ENCODE measurements at places on chromosomes 1 and 21. TPM values are rescaled to one million over a fixed set of nuclear protein-coding genes. Genes with fewer than 3 reads are reported as not detected.
A peak's percentile ranks its signal among the peaks of the same experiment; 100 is the strongest.

DNA sequence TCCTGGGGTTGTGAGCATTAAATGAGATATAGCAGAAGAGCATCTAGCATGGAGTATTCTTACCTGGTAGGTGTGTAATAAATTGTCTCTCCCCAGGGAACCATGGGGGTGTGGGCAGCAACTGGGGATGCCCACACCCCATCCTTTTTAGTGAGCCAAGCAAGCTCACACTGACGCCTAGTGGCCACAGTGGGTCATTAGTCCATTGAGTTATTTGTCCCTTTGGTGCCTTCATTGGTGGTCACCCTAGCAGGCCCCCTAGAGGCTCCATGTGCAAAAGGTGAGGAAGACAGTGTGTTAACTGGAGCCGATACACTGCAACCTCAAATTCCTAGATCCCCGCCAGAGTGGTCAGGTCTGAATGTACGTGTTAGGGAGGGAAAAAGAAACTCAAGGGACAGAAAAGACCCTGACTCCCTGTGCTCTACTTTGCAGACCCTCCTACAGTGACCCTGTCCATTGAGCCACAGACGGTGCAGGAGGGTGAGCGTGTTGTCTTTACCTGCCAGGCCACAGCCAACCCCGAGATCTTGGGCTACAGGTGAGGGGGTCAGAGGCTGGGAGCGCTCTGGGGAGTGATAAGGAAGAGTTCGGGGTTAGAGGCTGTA, 93.3 kb upstream of the CD1D start:
- no peaks in the 10 kb centered on the region for H3K4me1 ChIP-seq
- DNase-seq = no peak
- H3K36me3 ChIP-seq = no peaks in the 10 kb centered on the region

- peaks cover 7% of the 10 kb centered on the region for H3K4me1 ChIP-seq
- no peak overlapping the region for H3K4me3 ChIP-seq
- H3K27me3 ChIP-seq = no peaks in the 10 kb centered on the region
- H3K36me3 ChIP-seq = no peaks in the 10 kb centered on the region
Measured at GRCh38 chr1:201156346-201156745, 2.1 kb upstream of the TMEM9 start.

DNA sequence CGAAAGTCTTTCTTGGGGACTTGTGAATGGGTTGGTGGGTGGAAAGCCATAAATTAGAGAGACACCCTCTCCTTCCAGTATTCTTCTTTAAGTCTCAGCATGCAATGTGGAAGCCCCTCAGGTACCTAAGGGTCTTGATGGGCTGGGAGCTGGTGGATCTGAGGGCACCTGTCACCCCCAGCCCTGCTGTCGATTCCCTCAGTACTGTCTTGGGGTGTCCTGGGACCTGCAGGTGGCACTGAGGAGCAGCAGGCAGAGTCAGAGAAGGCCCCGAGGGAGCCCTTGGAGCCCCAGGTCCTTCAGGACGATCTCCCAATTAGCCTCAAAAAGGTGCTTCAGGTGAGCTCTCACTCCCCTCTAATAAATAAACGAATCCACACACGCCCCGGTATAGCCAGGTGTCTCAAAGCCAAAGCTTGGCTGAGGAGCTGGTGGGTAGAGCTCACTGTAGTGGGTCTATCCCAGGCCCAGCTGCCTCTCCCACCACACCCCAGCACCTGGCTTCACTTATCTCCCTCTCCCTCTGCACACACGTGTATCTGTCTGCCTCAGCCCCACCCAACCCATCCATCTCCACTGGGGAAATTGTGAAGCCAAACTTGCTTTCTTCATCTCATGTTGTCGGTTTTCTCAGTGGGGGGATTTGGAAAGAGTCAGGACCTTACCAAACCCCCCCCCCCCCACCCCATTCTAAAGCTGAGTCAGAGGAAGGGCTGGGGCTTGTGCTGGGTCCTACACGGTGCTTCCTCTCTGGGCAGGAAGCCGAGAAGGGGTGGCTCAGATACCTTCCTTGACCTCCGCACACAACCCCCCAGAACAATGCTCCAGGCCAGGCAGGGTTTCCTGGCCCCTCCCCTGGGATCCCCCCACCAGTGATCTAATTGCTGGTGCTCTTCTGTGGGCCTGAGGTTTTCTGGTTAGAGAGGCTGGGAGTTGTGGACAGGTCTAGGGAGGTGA, 1.6 kb downstream of the ADAM15 start:
- DNase-seq = peak; percentile 21
- no peaks in the 10 kb centered on the region for H3K36me3 ChIP-seq
- H3K27me3 ChIP-seq = no peaks in the 10 kb centered on the region
- H3K27ac ChIP-seq = no peak overlapping the region
- peaks cover 5% of the 10 kb centered on the region for H3K4me1 ChIP-seq
- peak overlapping the region; percentile 66 for H3K4me3 ChIP-seq

- H3K36me3 ChIP-seq = no peaks in the 10 kb centered on the region
- no peaks in the 10 kb centered on the region for H3K4me1 ChIP-seq
- no peak overlapping the region for H3K27ac ChIP-seq
- DNase-seq = peak; percentile 7
- no peaks in the 10 kb centered on the region for H3K27me3 ChIP-seq
Measured at GRCh38 chr1:61588736-61589672, 135.9 kb downstream of the TM2D1 start.

GRCh38 chr1:178490136-178490535, 6.6 kb downstream of the CLEC20A start:
- no peaks in the 10 kb centered on the region for H3K4me1 ChIP-seq
- H3K27me3 ChIP-seq = no peaks in the 10 kb centered on the region
- no peak for DNase-seq
- no peak overlapping the region for H3K27ac ChIP-seq

GRCh38 chr1:101843160-101843559, 153.6 kb downstream of the OLFM3 start:
- peaks cover 5% of the 10 kb centered on the region for H3K27me3 ChIP-seq
- DNase-seq = no peak
- H3K4me1 ChIP-seq = no peaks in the 10 kb centered on the region
- no peak overlapping the region for H3K4me3 ChIP-seq
- H3K27ac ChIP-seq = no peak overlapping the region

DNA sequence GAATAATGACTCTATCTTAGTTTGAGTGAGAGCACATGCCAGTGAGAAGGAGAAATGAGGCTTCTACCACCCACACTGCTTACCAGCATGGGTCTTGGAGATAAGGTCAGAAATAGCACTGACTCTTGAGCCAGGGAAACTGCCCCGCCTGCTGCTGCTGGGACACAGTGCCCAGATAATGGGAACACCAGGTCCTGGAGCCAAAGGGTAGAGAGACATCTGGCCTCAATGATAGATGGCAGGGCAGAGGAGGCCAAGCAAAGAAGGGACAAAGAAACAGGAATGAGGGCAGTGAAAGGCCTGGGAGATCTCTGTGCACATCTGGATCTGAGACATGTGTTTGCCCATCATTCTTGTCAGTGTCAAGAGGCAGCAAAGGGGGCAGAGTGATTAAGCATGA, 97.4 kb downstream of the MIS18A start:
- no peak overlapping the region for H3K27ac ChIP-seq
- no peaks in the 10 kb centered on the region for H3K4me1 ChIP-seq
- no peaks in the 10 kb centered on the region for H3K27me3 ChIP-seq
- H3K36me3 ChIP-seq = no peaks in the 10 kb centered on the region

DNA sequence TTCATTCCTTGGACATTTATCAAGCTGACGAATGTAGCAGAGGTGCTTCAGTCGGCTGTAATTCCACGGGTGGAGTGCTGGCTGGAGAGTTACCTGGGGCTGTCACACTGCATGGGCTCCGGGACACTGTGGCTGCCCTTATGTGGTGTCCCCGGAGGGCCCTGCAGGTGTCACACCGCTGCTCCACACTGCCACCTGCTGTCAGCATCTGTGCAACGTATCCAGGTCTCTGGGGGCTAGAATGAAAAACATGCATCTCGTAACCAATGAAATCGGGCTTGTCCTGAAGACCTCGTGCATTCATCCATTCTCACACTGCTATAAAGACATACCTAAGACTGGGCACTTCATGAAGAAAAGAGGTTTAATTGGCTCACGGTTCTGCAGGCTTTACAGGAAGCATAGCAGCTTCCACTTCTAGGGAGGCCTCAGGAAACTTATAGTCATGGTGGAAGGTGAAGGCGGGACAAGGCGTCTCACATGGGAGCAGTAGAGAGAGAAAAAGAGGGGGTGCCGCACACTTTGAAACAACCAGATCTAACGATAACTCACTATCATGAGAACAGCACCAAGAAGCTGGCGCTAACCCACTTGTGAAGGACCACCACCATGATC, 46.7 kb upstream of the PCBP3 start:
- H3K4me1 ChIP-seq = peaks cover 20% of the 10 kb centered on the region
- H3K27ac ChIP-seq = no peak overlapping the region
- no peaks in the 10 kb centered on the region for H3K27me3 ChIP-seq
- no peak overlapping the region for H3K4me3 ChIP-seq
- no peaks in the 10 kb centered on the region for H3K36me3 ChIP-seq
- DNase-seq = peak; percentile 80

DNA sequence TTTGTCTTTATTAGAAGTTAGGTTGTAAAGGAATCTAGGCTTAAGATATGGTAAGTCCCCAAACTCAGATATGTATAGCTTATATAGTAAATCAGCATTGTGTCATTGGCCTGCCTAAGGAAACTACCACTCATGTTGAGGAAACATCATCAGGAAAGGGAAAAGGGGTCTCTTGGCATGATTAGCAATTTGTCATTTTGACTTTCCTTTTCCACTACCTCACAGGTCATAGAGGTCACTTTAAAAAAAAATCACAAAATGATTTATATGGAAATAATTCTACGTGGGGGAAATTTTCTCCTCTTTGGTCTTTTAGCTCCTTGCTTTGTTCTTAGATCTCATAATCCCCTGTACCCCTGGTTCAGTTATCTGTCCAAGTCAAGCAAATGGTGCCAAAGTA, 213.5 kb downstream of the RPS6KC1 start:
- H3K27me3 ChIP-seq = no peaks in the 10 kb centered on the region
- no peak overlapping the region for H3K4me3 ChIP-seq
- no peak for DNase-seq
- H3K4me1 ChIP-seq = no peaks in the 10 kb centered on the region

DNA sequence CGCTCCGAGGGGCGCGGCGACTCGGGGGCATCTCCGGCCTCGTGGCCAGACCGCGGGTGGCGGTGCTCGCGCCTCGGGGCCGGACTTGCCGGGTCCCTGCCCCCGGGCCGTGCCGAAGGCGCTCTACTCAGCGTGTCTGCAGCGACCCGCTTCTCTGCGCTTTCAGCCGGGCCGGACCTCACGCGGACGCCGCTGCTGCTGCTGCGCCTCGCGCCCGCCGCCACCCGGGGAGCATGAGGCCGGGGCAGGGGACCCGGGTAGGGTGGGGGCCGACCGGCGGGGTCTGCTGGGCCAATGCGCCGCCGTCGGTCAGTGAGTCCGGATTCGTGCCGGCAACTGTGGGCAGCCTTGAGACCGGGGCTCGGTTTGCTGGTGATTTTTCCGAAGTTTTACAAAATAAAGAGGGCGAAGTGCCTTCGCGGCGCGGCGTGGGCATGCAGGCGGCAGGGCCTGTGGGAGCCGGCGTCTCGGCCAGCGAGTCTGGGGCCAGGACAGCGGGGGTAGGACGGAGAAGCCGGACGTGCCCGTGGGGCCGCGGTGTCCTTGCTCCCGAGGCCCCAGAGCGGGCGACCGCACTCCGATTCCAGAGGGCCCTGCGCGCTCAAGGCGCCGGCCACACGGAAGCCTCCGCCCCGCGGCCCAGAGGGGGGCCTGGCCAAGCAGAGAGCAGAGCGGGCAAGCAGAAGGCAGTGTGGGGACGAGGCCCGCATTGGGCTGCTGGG, 749 bp downstream of the FAM163A start:
- H3K27me3 ChIP-seq = no peaks in the 10 kb centered on the region
- no peaks in the 10 kb centered on the region for H3K36me3 ChIP-seq
- H3K4me1 ChIP-seq = no peaks in the 10 kb centered on the region
- H3K27ac ChIP-seq = no peak overlapping the region

- no peaks in the 10 kb centered on the region for H3K27me3 ChIP-seq
- no peak overlapping the region for H3K27ac ChIP-seq
- H3K36me3 ChIP-seq = no peaks in the 10 kb centered on the region
- no peak for DNase-seq
Measured at GRCh38 chr1:94974824-94975223, 47.9 kb upstream of the CNN3 start.

DNA sequence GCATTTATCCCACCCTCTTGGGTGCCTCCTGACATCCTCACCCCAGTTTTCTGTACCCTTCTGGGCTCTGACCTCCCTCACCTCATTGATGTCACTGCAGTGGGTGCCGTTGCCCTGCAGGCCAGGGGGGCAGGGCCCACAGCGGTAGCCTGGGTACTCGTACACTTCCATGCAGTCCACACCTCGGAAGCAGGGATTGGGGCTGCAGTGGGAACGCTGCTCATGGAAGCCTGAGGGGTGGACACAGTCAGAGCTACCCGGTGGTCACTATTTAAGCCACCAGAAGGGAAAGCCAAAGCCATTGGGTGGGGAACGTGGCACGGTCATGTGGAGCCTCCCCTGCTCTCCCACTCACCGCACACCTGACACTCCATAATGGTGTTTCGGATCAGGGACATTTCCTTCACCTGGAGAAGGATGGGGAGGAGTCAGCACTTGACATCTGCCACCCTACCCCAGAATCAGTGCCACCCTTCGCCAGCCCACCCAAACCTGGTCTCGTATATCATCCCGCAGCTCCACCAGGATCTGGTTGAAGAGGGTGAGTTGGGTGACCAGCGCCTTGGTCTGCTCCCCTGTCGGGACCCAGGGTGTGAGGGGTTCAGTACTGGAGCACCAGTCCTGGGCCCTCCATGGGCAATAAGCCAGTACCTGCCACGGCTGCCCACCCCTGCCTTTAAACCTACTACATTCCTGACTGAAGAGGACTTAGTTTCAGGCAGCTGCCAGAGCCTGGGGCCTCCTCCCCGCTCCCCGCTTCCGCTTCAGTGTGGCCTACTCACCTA, 4.8 kb downstream of the THBS3 start:
- no peaks in the 10 kb centered on the region for H3K36me3 ChIP-seq
- H3K4me1 ChIP-seq = peaks cover 10% of the 10 kb centered on the region
- no peak for DNase-seq
- no peaks in the 10 kb centered on the region for H3K27me3 ChIP-seq
- H3K4me3 ChIP-seq = no peak overlapping the region

GRCh38 chr1:191405417-191405816, 752.8 kb upstream of the RGS18 start:
- H3K4me3 ChIP-seq = no peak overlapping the region
- DNase-seq = no peak
- H3K27ac ChIP-seq = no peak overlapping the region

GRCh38 chr1:201429736-201430501, 8.4 kb upstream of the TNNI1 start:
- H3K36me3 ChIP-seq = no peaks in the 10 kb centered on the region
- H3K27ac ChIP-seq = no peak overlapping the region
- H3K4me1 ChIP-seq = no peaks in the 10 kb centered on the region
- H3K4me3 ChIP-seq = no peak overlapping the region
- no peak for DNase-seq

- H3K27ac ChIP-seq = no peak overlapping the region
- DNase-seq = no peak
- H3K4me3 ChIP-seq = no peak overlapping the region
- H3K36me3 ChIP-seq = no peaks in the 10 kb centered on the region
- no peaks in the 10 kb centered on the region for H3K4me1 ChIP-seq
- H3K27me3 ChIP-seq = no peaks in the 10 kb centered on the region
Measured at GRCh38 chr21:18245464-18245967, 883 bp downstream of the CHODL start.

Gene MYOG
- polyA plus RNA-seq = not detected

Gene GOLT1A
- 1.3 TPM for polyA plus RNA-seq

Gene S100A10
- polyA plus RNA-seq = 492 TPM

Gene BGLAP
- polyA plus RNA-seq = not detected

Gene OVAAL
- not detected for polyA plus RNA-seq

Gene TAF1A
- polyA plus RNA-seq = 8.0 TPM

Measured in naive thymus-derived CD4-positive, alpha-beta T cell (primary cell).